ENCODE measurements at places on chromosomes 4 and X.

- DNase-seq: no peak
Measured at GRCh38 chrX:632366-633042, 1.9 kb downstream of the SHOX start.

GRCh38 chr4:153499005-153499404, 32.8 kb downstream of the TMEM131L start:
- DNase-seq: no peak

- no peak for DNase-seq
Measured at GRCh38 chrX:19750028-19750782, 137.2 kb downstream of the SH3KBP1 start.

DNA sequence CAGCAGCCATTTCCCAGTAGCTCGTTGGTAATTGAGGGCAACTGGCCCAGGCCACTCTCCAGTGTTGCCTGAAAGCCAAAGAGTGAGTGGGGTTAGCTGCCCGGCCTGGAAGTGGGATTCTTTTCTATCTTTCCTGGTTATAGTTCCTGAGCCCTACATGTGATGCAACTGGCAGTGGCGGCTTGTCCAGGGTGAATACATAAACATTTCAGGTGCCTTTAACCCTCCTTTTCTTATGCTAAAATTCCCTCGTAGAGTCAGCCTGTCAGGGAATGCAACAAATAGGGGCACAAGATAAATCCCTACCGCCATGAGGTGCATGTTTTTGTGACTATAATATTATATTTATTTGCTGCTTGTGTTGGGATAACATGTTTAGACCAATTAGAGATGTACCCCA, 13.4 kb upstream of the HERC5 start:
- no peak for DNase-seq

GRCh38 chr4:39285853-39286252, 80.3 kb downstream of the RFC1 start:
- no peak for DNase-seq

All from skeletal muscle cell (primary cell).